ENCODE measurements at places on chromosomes 16 and 17.

DNA sequence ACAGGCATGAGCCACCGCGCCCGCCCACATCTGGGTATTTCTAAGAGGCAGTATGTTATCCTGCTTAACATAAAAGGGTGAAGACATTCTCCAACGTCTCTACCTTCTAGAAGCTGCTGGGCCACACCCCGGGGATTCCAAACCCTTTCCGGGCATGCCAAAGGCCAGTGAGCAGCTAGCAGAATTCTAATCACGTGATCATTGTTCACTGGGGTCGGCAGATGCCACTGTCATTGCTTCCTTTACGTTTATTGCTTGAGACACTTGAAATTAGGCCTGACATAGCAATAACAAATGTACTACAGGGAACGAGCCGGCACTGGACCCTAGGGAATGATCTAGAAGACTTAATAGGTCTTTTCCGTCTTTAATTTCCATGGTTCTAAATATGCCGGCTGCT, 141.2 kb upstream of the ZFHX3 start:
- H3K27ac ChIP-seq: no peak overlapping the region
- H3K4me1 ChIP-seq: no peaks in the 10 kb centered on the region
- H3K4me3 ChIP-seq: no peak overlapping the region
- H3K27me3 ChIP-seq: no peaks in the 10 kb centered on the region
- no peak for DNase-seq

DNA sequence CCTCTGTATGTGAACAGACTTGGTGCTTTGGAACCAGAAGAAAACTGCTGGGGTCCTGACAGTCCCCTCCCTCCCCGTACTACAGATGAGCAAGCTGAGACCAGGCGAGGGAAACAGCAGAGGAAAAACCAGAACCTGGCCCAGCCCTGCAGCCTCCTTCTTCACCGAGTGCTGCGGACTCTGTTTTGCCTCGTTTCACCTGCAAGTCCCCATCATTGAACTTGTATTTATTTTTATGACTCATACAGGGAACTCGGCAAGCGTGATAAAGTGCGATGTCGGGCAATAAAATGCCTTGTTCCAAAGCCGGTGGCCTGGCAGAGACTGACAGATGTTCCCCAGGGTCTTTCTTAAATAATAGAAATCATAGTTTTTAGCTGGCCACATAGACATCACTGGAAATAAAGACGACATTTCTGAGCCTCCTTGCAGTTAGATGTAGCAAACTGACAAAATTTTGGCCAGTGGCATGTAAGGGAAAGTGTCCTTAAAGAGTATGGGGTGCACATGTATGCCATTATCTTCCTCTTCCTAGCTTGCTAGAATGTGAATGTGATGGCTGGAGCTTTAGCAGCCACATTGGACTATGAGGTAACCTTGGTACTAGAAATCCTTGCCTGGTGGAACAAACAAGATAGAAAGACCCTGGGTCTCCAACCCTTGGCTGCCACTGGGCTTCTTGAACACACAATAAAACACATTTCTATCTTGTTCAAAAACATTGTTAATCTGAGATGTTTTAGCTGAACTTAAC, 128.6 kb downstream of the IRF8 start:
- no peak overlapping the region for H3K4me3 ChIP-seq
- no peaks in the 10 kb centered on the region for H3K4me1 ChIP-seq
- H3K27ac ChIP-seq: no peak overlapping the region
- no peaks in the 10 kb centered on the region for H3K36me3 ChIP-seq
- DNase-seq: no peak

- no peaks in the 10 kb centered on the region for H3K27me3 ChIP-seq
- peaks cover 79% of the 10 kb centered on the region for H3K4me1 ChIP-seq
- no peaks in the 10 kb centered on the region for H3K36me3 ChIP-seq
- no peak for DNase-seq
- H3K4me3 ChIP-seq: no peak overlapping the region
- no peak overlapping the region for H3K27ac ChIP-seq
Observed at GRCh38 chr16:89324056-89325010, 106.8 kb downstream of the ZNF778 start.

DNA sequence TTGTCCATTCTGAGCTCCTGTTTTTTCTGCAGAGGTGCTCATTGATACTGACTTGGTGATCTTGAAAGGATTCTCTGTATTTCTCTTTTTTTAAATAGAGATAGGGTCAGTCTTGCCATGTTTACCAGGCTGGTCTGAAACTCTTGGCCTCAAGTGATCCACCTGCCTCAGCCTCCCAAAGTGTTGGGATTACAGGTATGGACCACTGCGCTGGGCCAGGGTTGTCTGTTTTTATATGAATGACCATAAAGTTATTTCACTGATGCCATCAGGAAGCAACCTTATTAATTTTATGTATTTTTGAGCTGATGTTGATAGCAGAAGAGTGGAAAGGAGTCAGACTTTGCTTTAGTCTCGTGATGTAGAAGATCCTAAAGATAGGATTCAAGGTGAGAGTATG, 35.7 kb upstream of the METTL9 start:
- no peaks in the 10 kb centered on the region for H3K27me3 ChIP-seq
- no peaks in the 10 kb centered on the region for H3K4me1 ChIP-seq
- no peak for DNase-seq
- no peak overlapping the region for H3K27ac ChIP-seq

DNA sequence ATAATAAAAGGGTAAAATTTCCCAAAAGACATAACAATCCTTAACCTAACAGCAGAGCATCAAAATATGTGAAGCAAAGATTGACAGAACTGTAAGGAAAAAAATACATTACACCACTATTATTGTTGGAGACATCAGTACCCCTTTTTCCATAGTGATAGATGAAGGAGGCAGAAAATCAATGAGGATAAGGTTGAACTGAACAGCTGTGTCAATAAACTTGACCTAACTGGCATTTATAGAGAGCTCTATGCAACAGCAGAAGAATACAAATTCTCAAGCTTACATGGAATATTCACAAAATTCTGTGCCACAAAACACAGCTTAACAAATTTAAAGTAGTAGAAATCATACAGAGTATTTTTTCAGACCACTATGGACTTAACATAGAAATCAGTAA, 195.0 kb upstream of the ELAC2 start:
- H3K36me3 ChIP-seq: no peaks in the 10 kb centered on the region
- no peak overlapping the region for H3K4me3 ChIP-seq
- H3K27me3 ChIP-seq: no peaks in the 10 kb centered on the region
- no peak overlapping the region for H3K27ac ChIP-seq
- DNase-seq: no peak

GRCh38 chr16:53817812-53818550, 114.0 kb downstream of the FTO start:
- H3K4me3 ChIP-seq: no peak overlapping the region
- no peak for DNase-seq
- no peaks in the 10 kb centered on the region for H3K27me3 ChIP-seq
- H3K36me3 ChIP-seq: peaks cover 3% of the 10 kb centered on the region
- H3K4me1 ChIP-seq: peaks cover 4% of the 10 kb centered on the region

- DNase-seq: no peak
- no peak overlapping the region for H3K27ac ChIP-seq
- no peaks in the 10 kb centered on the region for H3K36me3 ChIP-seq
Observed at GRCh38 chr17:74190154-74190553, 13.3 kb upstream of the RPL38 start.

GRCh38 chr16:78324649-78325285, 225.3 kb downstream of the WWOX start:
- no peaks in the 10 kb centered on the region for H3K27me3 ChIP-seq
- no peak overlapping the region for H3K27ac ChIP-seq
- peaks cover 3% of the 10 kb centered on the region for H3K4me1 ChIP-seq
- DNase-seq: no peak
- H3K36me3 ChIP-seq: no peaks in the 10 kb centered on the region
- H3K4me3 ChIP-seq: no peak overlapping the region

- peaks cover 7% of the 10 kb centered on the region for H3K27me3 ChIP-seq
- DNase-seq: no peak
- H3K4me1 ChIP-seq: peaks cover 6% of the 10 kb centered on the region
Observed at GRCh38 chr17:38338535-38338934, 5.2 kb downstream of the GPR179 start.

GRCh38 chr16:59249011-59249410, 514.9 kb upstream of the GOT2 start:
- H3K27ac ChIP-seq: no peak overlapping the region
- DNase-seq: no peak
- H3K36me3 ChIP-seq: no peaks in the 10 kb centered on the region
- no peaks in the 10 kb centered on the region for H3K4me1 ChIP-seq
- H3K4me3 ChIP-seq: no peak overlapping the region
- no peaks in the 10 kb centered on the region for H3K27me3 ChIP-seq

DNA sequence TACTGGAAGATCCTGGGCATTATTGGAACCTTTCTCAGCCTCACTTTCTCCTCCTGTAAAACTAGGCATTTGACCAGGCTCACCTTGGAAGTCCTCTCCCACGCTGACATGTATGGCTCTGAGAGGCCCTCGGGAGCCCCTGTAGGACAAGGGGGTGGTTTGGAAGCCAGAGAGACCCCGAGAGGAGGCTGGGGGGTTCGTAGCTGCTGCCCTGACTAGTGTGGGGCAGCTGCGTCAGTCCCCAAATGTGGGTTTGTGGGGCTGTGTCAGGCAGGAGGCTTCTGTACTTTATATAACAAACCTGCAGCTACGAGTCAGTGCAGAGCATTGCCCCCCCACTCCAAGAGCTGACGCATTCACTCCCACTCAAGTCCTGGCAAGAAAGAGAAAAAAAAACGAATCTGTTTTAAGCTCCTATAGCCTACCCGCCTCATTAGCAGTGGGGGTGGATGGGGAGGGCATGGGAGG, 1.8 kb downstream of the CX3CL1 start:
- peaks cover 42% of the 10 kb centered on the region for H3K4me1 ChIP-seq
- no peaks in the 10 kb centered on the region for H3K27me3 ChIP-seq
- H3K36me3 ChIP-seq: no peaks in the 10 kb centered on the region
- peak overlapping the region; percentile 89 for H3K27ac ChIP-seq

DNA sequence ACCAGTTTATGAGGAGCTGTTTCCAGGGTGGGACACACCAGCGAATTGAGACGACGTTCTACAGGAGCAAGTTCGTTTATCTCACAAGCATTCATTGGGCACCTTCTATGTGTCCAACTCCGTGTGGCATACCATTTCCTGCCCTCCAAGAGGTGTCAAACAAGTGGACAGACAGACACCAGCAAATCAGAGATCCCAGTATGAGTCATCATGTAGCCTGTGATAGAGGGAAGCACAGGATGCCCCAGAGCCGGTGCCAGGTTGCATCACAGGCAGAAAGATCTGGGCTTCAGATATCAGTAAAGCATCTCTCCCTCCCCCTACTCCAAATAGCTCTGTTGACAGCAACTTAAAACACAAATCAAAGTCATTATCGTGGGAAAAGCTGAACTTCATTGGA, 31.8 kb upstream of the MAF start:
- no peaks in the 10 kb centered on the region for H3K4me1 ChIP-seq
- no peak overlapping the region for H3K4me3 ChIP-seq
- no peak overlapping the region for H3K27ac ChIP-seq
- no peak for DNase-seq

DNA sequence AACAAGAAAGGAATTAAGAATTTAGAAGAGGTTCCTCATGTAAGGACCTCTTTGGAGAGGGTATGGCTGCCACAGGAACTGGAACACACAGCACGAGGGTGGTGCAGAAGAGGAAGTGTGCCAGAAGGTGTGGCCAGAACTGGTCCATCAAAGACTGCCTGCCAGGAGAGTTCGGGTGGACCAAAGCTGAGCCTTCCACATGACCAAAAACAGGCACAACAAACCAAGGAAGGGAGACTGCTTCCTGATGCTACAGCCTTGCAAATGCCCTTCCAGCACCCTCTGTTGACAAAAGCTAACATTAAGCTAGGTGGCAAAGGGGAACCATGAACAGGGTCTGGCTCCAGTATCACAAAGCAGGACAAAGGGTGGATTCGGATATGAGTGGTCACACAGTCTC, 125.8 kb upstream of the TMEM97 start:
- H3K36me3 ChIP-seq: no peaks in the 10 kb centered on the region
- H3K4me3 ChIP-seq: no peak overlapping the region
- H3K27ac ChIP-seq: no peak overlapping the region
- no peaks in the 10 kb centered on the region for H3K27me3 ChIP-seq
- DNase-seq: no peak

DNA sequence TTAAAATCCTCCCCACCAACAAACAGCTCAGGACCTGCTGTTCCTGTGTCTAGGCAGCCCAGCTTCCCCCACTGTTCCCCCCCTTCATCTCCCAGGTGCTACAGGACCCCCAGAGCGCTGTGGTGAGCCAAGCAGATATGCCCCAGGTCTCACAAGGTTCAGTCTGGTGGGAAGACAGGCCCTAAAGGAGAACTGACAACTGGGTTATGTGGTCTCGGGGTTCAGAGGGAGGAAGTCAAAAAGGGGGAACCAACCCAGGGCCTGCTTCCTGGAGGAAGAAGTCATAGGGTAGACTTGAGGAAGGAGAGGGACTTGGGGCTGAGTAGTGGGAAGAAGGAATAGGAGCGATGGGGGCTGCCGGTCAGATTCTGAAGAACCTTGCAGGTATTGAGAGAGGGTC, 2.6 kb downstream of the RIPOR1 start:
- peak overlapping the region; percentile 81 for H3K4me3 ChIP-seq
- peak overlapping the region; percentile 99 for H3K27ac ChIP-seq
- DNase-seq: no peak
- H3K4me1 ChIP-seq: peaks cover 80% of the 10 kb centered on the region

DNA sequence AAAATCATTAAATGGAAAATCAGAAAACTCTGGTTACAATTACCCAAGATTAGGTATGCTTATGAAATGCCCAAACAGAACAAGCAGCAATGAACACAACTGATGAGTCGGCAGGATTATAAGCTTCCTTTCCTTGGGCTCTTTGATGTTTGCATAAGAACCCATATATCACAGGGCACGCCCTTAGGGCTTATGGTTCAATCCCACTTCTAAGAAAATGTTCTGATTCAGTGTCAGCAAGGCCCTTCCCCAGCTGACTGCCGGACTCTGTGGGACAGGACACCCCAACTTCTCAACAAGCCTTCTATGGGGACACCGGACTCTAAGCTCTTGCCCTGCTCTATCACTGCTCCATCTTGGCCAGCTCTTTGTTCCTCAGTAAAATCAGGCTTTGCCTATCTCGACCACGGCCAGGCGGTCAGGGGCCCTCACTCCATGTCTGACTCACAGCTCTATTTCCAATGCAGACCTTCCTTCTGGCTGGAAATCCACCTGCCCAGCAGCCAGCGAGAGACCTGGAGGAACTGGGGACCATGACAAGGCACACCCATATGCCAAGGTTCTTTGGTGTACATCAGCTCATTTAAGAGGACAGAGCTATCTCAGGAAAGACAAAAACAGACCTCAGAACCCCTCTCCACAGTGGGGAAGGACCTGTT, 26.8 kb downstream of the LITAFD start:
- no peak overlapping the region for H3K27ac ChIP-seq
- H3K27me3 ChIP-seq: no peaks in the 10 kb centered on the region
- H3K4me1 ChIP-seq: no peaks in the 10 kb centered on the region
- no peak for DNase-seq
- no peak overlapping the region for H3K4me3 ChIP-seq

DNA sequence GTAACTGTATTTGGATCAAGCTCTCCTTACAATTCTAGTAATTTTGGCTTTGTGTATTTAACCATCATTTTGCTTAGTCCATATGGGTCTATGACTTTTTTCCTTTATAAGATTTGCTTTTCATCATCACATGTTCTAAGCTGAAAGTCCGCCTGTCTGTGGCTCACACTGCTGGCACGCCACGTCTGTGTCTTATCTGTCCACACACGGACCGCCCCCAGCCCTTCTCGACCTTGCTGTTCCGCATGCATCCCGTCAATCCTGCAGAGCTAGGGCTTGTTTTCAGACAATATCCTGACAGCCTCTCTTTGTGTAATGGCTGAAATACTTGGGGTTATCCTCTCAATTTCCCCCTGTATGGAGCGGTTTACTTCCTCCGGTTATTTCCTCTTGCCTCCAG, 8.4 kb upstream of the ALDH3A1 start:
- no peaks in the 10 kb centered on the region for H3K36me3 ChIP-seq
- H3K27me3 ChIP-seq: no peaks in the 10 kb centered on the region
- no peak overlapping the region for H3K27ac ChIP-seq
- no peaks in the 10 kb centered on the region for H3K4me1 ChIP-seq
- DNase-seq: no peak
- no peak overlapping the region for H3K4me3 ChIP-seq
